Esophagus muscularis mucosa (tissue), 4 donors: ENCODE measurements at places on chromosomes 12 and 14.
A peak's percentile ranks its signal among the peaks of the same experiment; 100 is the strongest.

GRCh38 chr14:39558525-39558924 is 126.3 kb upstream of the FBXO33 start:
- DNase-seq: no peak

DNA sequence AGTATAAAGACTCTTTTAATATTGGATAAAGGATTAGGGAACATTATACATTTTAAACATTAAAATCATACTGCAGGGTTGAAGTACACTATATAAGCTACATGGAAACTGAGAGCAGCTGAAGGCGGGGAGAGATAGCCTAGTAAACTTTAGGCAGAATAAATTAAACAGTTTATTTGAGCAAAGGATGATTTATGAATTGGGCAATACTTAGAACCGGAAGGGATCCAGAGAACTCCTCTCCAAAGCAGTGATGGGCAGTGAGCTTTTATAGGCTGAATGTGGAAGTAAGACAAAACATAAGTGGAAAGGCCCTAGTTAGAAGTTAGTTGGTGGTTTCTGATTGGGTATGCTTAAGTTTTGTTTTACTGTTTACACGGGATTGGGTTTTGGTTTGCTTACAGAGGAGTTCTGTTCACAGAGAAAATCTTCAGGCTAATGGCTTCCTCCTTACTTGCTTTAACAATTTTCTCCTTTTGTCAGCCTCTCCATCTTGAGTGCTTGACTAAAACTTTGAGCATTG is 18.9 kb downstream of the LEMD3 start:
- no peak for DNase-seq

GRCh38 chr12:63090716-63091115 is 60.3 kb downstream of the AVPR1A start:
- no peak for DNase-seq

- DNase-seq: no peak
Observed at GRCh38 chr14:27995691-27996090, 770.9 kb upstream of the FOXG1 start.

GRCh38 chr12:51382173-51382572 is 9.0 kb downstream of the GALNT6 start:
- no peak for DNase-seq

GRCh38 chr12:32201976-32202375 is 95.3 kb downstream of the BICD1 start:
- DNase-seq: no peak

DNA sequence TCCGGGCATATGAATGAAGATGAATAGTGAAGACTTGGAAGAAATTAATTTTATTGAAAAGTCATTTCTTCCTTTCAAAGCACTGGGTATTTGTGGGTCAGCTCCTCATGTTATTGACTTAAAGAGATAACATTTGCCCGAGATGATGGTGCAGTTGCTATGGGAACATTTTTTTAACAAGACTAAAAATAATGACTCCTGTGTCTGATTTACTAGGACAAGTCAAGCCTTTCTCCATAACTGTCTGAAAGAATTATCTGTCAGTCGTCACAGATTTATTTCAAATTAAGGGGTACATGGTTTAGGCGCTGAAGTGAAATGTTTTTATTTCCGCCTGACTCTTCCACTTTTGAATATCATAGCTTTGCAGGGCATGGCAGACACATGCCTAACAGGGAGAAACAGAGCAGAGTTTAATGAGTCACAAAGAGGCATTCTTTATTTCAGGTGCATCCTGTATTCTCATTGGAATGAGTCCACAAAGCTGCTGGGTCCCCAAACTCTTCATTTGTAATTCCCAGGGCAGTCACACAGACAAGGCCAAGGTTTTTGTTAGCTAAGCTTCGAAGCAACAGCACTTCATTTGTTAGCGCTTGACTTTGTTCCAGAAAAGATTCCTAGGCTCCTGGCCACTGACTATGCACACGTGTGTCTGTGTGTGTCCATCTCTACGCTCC is 4.3 kb upstream of the GPHB5 start:
- DNase-seq: no peak

DNA sequence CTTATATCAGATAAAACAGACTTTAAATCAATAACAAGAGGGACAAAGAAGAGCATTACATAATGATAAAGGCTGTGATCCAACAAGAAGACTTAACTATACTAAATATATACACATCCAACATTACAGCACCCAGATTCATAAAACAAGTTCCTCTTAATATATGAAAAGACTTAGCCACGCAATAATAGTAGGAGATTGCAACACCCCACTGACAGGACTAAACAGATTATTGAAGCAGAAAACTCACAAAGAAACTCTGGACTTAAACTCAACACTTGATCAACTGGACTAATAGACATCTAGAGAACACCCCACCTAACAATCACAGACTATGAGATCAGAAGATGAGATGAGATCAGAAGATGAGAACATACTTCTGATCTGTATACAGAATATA is 5.7 kb upstream of the CLEC14A start:
- DNase-seq: no peak

GRCh38 chr14:22184157-22184829 is 404.7 kb downstream of the DAD1 start:
- DNase-seq: no peak

DNA sequence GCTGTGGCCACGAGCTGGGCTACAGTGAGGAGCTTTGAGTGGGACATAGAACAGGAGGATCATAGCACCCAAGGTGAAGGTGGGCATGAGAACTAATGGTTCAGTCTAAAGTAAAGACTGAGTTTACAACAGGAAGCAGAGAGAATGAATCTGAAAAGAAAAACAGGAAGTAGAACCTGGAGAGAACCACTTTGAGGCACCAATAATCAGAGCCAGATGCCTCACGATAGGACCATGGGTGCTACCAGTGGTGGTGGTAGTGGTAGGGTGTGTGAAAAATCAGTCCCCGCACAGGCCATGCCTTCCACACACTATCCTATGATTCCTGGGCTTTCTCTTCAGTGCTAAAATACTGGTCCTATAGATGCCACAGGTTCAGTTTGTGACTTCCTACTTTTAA is 293.6 kb downstream of the AKAP6 start:
- no peak for DNase-seq

DNA sequence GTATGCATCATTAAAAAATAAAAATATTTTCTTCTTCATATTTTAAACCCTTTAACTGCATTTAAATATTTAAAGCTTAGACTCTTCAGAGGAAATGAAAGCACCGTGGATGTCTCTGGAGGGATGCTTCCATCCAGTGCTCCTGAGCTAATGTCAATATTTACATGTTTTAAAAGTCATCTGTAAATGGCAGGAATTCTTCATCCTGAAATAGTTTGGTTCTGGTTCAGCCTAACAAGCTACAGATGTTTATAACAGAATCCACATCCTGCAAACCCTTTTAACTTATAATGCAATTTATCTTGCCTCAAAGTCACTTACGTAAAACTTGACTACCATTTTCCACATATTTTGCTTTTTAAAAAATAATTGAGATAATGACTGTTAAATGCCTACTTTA is 1207.3 kb downstream of the SLC16A7 start:
- DNase-seq: no peak

GRCh38 chr14:79584679-79585078 is 626.6 kb downstream of the DIO2 start:
- no peak for DNase-seq

DNA sequence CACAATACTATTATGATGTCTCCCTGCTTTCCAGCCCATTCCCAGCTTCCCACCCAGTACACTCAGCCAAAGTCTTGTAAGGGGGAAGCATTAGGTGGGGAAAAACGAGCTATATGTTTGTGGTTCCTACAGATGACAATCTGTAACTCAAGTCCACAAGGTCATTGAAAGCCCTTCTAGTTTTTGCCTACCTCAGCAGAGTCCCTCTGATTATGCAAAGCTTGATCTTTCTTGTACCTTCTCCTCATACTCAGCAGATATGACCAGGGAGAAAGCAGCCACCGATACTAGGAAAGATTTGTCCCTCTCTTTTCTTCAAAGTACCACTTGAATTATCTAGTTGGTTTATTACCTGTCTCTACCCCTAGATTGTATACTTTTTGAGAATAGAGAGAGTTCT is 10.6 kb downstream of the CMAS start:
- DNase-seq: no peak

DNA sequence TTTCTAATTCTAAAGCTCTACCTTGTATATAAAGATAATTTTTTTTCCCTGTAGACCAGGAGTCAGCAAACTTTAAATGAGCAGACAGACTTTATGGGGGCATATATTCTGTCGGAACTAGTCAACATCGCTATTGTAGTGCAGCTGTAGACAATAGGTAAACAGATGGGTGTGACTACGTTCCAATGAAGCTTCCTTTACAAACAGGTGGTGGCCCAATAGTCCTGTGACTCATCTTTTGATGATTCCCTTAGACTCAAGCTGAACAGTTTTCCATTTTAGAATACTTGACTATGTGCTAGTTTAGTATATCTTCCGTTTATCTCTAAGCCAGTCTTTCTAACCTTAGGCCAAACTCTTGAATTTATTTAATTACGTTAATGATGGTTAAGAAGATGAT is 16.3 kb downstream of the MUCL1 start:
- no peak for DNase-seq

- no peak for DNase-seq
Observed at GRCh38 chr12:116346741-116347140, 69.2 kb upstream of the MED13L start.

DNA sequence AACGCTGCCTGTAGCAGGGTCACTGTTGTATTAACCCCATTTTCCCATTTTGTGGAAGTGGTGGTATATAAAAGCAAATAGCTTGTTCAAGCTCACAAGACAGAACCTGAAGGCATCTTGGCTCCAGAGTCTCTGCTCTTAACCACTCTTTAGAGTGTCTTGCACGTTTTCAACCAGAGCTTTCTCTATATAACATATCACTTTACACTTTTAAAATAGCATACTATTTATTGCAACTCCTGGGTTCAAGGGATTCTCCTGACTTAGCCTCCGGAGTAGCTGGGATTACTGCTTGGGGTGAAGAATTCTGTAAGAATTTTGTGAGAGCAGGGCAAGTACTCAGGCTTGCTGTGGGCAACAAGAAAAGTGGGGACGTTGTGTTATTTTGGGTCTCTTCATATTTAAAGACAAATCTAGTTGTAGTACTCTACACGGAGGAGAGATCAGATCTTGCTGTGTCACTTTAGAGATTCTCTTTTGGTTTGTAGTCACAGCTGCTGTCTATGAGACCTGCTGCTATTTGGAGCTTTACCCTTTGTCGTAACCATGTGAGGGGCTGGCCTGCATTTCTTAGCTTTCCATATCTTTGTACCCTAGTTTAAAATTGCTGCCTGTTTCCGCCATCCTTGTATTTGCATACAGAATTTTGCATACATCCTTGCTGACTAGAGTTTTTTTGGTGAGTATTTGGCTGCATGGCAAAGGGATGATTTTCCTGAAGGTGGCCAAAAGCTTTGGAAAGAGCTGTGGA is 40.7 kb downstream of the WDR20 start:
- no peak for DNase-seq

DNA sequence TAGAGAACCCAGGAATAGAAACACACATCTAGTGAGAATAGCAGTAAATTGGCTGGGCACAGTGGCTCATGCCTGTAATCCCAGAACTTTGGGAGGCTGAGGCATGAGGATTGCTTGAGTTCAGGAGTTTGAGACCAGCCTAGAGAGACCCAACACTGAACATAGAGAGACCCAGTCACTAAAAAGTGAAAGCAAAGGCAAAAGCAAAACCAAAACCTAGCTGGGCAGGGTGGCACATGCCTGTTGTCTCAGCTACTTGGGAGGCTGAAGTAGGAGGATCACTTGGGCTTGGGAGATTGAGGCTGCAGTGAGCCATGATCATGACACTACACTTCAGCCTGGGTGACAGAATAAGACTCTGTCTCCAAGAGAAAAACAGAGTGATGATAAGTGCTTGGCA is 37.5 kb upstream of the MIS18BP1 start:
- DNase-seq: no peak

- no peak for DNase-seq
Observed at GRCh38 chr12:79019672-79020071, 155.1 kb downstream of the SYT1 start.

- no peak for DNase-seq
Observed at GRCh38 chr14:64459405-64460136, 5.7 kb upstream of the AKAP5 start.

GRCh38 chr14:26598081-26598671 is 343 bp upstream of the NOVA1 start:
- peak; percentile 95 for DNase-seq

- no peak for DNase-seq
Observed at GRCh38 chr12:122413516-122414404, 8.7 kb downstream of the CLIP1 start.

- no peak for DNase-seq
Observed at GRCh38 chr12:47698631-47699030, 7.2 kb downstream of the RPAP3 start.

GRCh38 chr14:61930101-61930857 is 168.1 kb downstream of the SNAPC1 start:
- DNase-seq: no peak

- no peak for DNase-seq
Observed at GRCh38 chr14:75589931-75590330, 11.5 kb downstream of the FLVCR2 start.

DNA sequence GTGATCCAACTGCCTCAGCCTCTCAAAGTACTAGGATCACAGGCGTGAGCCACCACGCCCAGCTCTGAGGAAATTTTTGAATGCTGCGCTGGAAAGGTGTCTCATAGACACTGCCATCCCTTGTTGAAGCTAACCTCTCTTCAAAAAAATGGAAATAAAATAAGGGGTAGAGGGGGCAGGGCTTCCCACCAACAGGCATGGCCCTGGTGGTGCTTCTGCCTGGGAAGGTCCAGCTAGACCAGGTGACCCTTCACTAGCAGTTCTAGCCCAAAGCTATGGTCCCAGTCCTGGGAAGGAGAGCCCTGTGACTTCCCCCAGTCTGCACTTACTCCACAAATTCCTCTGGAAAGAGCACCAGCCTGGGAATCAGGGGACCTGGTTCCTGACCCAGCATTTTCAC is 45.7 kb upstream of the TSPAN11 start:
- DNase-seq: peak; percentile 72

- peak; percentile 68 for DNase-seq
Observed at GRCh38 chr14:64880221-64881121, 764 bp upstream of the SPTB start.

DNA sequence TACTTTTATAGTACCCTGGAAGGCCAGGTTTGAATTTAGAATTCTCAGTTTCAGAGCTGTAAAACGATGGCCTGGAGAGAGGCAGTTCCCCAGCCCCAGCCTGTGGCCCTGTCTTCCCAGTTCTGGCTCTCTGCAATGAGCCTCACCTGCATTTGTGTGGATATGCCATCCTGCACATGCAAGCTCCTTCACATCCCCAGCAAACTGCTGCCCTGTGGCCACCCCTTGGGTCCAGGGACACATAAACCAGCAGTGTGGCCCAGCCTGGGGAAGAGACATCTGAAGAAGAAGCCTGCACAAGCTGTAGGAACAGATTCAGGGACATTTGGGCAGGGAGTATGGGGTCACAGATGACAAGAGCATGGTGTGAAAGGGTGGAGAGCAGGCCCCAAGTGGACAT is 174.3 kb upstream of the CRY1 start:
- DNase-seq: peak; percentile 90

- DNase-seq: no peak
Observed at GRCh38 chr12:111010061-111010460, 89.7 kb upstream of the MYL2 start.
